ENCODE measurements at places on chromosomes 3 and 15.
A peak's percentile ranks its signal among the peaks of the same experiment; 100 is the strongest.

- no peak for DNase-seq
Measured at GRCh38 chr15:87490666-87491065, 765.9 kb downstream of the NTRK3 start.

DNA sequence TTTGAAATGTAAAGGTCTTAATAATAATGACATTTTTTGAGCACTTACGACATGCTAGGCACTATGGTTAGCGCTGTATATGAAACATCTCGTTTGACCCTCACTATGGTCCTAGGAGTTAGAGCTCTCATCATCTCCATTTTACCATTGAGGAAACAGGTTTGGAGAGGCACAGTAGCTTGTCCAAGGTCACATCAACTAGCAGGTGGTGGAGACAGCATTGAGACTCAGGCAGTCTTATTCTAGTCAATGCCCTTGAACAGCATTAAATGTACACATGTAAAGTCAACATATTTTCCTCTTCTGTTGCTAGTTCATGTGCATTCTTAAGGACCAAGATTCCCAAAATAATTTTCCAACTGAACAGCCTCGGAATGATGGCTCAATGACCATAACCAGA is 4.8 kb downstream of the ARHGEF3 start:
- no peak for DNase-seq

DNA sequence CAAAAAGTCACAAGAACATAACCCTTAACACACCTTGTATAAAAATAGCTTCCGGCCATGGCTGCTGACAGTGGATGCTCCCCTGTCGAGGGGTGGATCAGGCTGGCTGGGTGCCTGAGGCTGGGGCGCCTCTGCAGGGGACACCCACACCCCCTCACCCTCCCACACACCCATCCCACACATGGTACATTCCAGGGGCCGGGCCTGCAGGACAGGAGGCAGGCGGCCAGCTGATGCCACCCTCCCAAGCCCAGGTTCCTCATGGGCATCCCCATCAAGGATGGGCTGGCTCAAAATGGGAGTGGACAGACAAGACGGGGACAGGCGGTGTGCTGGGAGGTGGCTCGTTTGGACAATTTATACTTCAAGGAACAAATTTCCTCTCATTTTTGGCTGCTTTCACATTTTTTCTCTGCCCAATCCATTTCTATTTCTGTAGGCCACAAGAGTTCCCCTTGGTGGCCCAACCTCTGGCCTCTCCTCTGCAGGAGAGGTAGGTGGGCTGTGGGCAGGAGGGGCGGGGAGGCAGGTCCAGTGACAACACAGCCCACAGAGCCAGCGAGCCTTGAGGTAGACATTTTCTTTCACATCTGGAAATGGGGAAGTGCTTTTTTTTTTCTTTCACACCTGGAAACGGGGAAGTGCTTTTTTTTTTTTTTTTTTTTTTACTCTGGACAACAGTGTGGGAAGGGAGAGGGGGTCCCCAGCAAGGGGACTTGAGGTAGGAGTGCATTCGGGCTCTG is 23.3 kb downstream of the RNU5B-1 start:
- DNase-seq: no peak

DNA sequence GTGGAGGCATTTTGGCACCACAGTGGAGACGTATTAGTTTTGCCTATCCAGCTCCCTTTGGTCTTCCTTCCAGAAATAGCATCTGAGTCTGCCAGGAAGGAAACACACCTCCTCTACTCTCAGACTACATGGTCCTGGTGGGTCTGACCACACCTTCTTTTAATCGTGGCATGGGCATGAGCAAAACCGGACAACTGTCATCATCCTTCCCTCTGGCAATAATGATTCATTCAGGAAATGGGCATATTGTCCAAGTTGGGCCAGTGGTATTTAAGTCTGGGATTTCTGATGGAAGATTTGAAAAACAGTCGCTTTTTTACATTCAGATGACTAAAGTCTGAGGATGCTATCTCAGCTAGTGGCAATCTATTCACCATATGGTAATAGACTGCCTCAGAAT is 601.0 kb upstream of the ADAMTS9 start:
- DNase-seq: no peak

- peak; percentile 27 for DNase-seq
Measured at GRCh38 chr3:139574026-139574947, 34.7 kb upstream of the RBP1 start.

- DNase-seq: peak; percentile 76
Measured at GRCh38 chr3:14508966-14509795, 31.0 kb downstream of the GRIP2 start.

DNA sequence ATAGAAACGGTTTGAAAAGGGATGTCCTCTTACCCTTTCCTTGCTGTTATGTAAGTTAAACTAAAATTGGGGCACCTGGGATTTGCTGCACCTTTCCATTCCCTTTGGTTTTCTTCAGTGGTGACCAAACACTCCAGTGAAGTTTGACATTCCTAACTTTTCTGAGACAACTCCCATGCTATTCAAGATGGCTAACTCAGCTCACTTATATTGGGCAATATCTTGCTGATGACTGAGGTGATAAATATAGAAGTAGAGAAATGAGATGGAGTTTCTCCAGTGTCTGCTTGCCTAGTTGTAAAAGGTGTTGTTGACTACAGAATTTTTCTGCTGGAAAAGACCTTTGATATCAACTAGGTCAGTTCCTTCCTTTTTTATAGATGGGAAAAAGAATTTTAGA is 291.8 kb downstream of the GAP43 start:
- no peak for DNase-seq

DNA sequence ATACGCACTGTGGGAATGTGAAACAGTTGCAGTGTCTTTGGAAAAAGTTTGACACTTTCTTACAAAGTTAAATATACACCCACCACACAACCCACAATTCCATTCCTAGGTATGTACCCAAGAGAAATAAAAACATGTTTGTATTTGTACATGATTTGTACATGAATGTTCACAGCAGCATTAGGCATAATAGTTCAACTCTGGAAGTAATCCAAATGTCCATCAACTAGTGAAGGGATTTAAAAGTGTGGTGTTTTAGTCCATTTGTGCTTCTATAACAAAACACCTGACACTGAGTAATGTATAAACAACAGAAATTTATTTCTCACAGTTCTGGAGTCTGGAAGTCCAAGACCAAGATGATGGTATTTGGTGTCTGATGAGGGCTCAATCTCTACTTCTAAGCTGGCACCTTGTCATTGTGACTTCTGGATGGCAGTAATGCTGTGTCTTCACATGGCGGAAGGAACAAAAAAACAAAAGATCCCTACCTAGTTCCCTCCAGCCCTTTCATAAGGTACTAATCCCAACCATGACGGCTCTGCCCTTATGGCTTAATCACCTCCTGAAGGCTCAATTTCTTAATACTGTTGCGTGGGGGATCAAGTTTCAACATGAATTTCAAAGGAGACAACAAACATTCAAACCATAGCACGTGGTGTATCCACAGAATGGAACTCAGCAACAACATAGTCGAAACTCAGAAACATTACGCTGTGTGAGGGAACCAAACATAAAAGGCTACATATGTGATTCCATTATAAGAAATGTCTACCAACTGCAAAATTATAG is 120.5 kb downstream of the AQP9 start:
- no peak for DNase-seq

DNA sequence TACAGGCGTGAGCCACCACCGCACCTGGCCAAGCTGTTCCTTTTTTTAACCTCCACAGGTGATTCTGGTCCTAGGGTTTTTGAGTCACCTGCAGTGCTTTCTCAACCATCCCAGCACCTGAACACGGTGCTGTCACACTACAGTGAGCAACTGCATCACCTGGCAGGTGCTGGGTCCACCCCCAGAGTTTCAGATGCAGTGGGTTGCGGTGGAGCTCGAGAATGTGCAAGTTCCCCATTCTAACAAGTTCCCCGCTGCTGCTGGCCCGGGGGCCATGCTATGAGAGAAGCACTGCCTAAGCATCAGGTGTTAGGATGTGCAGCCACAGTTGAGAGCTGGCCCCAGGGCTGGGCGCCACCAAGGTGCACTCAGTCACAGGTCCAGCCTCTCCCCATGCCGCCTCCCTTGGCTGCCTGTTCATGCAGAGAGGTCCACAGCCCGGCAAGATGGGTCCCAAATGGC is 18.0 kb downstream of the ISG20 start:
- DNase-seq: no peak

DNA sequence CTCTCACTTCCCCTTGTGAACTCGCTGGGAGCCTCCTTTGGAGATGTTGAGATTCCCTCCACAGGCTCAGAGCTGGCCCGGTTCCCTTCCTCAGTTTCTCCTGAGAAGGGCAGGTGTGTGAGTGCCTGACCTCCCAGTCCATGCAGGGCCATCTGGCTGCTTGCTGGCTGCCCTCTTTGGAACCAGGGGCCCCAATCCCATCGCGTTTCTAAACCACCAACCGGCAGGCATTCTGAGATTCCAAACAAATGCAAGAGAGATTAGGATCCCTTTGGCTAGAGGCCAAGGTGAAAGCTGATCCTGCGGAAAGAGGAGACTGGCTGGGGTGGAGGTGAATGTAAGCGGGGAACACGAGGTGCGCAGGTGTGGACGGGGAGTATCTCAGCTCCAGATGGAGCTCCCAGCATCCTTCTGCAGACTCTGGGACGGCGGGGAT is 2.9 kb upstream of the PRRT3 start:
- no peak for DNase-seq

DNA sequence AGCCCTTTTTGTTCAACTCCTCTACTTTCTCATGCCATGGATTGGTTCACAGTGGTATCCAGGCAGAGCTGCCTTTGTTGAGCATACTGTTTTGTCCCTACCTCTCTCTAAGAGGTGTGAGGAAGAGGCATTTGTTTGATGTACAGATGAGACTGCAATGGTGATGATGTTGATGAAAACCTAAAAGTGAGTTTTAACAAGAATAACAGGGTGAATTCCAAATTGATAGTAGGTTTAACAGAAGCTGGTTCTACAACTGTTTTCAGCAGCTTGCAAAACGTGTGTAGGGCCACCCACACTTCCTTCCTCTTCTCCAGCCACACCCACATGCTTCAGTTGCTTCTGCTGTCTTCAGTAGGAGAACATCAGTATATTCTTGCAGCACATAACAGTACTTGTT is 10.2 kb downstream of the SNRK start:
- DNase-seq: no peak

DNA sequence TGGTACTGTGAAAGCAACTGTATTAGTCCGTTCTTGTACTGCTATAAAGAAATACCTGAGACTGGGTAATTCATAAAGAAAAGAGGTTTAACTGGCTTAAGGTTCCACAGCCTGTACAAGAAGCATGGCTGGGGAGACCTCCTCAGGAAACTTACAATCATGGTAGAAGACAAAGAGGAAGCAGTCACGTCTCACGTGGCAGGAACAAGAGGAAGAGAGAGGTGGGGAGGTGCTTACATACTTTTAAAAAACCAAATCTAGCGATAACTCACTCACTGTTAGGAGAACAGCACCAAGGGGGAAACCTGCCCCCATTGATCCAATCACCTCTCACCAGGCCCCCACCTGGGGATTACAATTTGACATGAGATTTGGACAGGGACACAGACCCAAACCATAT is 48.9 kb downstream of the IQGAP1 start:
- no peak for DNase-seq

GRCh38 chr3:151047636-151048035 is 37.8 kb upstream of the MED12L start:
- DNase-seq: no peak

DNA sequence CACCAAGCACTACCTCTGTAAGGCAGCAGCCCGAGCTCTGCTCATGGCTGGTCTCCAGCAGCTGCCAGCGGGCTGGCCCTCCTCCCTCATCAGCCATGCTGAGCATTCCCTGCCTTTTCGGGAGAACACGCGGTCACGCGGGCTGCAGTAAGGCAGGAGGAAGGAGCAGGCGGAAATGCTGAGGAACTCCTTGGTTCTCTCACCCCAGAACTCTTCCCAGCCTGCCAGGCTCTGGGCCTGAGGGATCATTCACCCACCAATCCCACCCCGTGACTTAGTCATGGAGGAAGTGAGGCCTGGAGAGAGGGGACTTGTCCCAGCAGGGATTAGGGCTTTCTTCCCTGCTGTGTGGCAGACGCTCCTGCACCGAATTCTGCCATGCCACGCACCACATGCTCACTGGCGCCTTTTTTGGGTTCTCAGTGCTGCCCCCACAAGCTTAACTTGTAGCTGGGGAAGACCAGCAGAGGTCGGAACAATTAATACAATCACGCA is 42.9 kb upstream of the RPL32 start:
- peak; percentile 66 for DNase-seq

Data from head of caudate nucleus (tissue), 42 donors.